ENCODE measurements at places on chromosomes 6 and 20.

DNA sequence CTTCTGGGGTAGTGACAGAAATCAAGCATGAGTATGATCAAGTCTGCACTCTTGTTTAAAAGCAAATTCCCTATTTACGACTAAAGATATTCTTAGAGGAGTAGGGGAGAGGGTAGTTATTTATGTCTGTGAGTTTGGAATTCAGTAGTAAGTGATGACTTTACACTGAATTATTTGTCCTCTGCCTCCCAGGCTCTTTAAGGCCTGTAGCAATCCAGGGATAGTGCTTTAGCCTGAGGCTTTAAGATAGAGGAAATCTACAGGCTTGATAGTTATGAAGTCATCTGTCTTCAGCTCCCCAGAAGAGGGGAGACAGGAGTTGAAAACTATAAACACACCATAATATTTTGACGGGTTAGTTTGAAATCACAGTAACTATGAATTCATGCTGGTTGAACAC, 664.5 kb downstream of the EPM2A start:
- peaks cover 5% of the 10 kb centered on the region for H3K4me1 ChIP-seq
- H3K36me3 ChIP-seq = no peaks in the 10 kb centered on the region
- DNase-seq = no peak
- H3K27me3 ChIP-seq = peaks cover 22% of the 10 kb centered on the region
- H3K4me3 ChIP-seq = no peak overlapping the region

GRCh38 chr6:836276-836853, 143.4 kb upstream of the EXOC2 start:
- H3K27ac ChIP-seq = no peak overlapping the region
- H3K36me3 ChIP-seq = peaks cover 5% of the 10 kb centered on the region
- DNase-seq = no peak
- no peak overlapping the region for H3K4me3 ChIP-seq
- no peaks in the 10 kb centered on the region for H3K4me1 ChIP-seq

- H3K27ac ChIP-seq = no peak overlapping the region
- no peaks in the 10 kb centered on the region for H3K36me3 ChIP-seq
- no peaks in the 10 kb centered on the region for H3K27me3 ChIP-seq
- H3K4me1 ChIP-seq = no peaks in the 10 kb centered on the region
These were observed 820.1 kb downstream of the TFAP2A start for GRCh38 chr6:9594746-9595145.

DNA sequence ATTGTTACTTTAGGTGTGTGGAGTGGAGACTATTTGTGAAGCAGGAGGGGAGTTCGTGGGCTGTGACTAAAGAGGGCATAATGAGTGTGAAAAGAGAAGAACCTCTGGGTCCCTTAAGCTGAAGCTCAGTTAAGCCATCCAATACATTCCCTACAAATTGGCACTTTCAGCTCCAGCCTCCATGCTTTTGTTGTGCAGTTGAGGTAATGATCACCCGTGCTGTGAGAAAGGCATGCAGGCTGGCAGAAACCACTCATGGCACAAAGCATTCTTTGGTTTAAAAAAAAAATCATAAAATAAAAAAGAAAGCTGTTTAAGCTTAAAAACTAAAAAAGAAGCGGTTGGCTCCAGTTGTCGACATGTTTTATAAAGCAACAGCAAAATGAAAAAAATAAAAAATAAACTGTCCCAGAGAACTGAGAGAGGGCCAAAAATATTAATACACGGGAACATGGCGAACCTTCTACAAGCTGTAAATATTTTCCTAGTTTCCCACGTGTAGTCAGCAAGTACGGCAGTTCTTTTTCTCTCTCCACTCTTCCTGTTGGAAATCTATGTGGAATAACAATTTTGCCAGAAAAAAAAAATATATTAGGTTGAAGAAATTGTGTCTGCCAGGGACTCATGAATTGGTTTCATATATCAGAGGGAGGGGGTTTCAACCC, 82.2 kb downstream of the ANKRD60 start:
- no peak overlapping the region for H3K27ac ChIP-seq
- H3K36me3 ChIP-seq = no peaks in the 10 kb centered on the region
- peaks cover 34% of the 10 kb centered on the region for H3K27me3 ChIP-seq
- DNase-seq = no peak
- H3K4me3 ChIP-seq = no peak overlapping the region
- H3K4me1 ChIP-seq = no peaks in the 10 kb centered on the region

DNA sequence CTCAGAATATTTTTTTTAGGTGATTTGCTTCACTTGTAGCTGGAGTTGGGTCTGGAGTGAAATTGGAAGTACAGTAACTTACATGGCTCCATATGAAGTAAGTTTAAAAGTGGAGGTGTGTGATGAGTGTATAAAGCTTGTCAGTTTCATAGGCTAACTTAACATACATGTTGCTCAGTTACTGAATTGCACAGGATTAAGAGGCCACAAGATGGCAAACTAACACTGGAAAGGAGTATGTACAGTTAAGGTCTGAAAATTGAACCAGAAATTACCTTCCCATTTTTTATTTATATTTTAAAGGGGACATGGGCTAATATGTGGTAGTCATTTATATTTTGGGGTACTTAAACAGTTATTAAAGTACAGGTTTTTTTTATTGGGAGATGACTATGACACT, 45.3 kb upstream of the SMIM8 start:
- H3K4me1 ChIP-seq = peaks cover 18% of the 10 kb centered on the region
- no peaks in the 10 kb centered on the region for H3K27me3 ChIP-seq
- no peaks in the 10 kb centered on the region for H3K36me3 ChIP-seq
- H3K4me3 ChIP-seq = no peak overlapping the region

GRCh38 chr6:78875505-78875904, 8.2 kb downstream of the IRAK1BP1 start:
- no peak for DNase-seq
- no peaks in the 10 kb centered on the region for H3K4me1 ChIP-seq

DNA sequence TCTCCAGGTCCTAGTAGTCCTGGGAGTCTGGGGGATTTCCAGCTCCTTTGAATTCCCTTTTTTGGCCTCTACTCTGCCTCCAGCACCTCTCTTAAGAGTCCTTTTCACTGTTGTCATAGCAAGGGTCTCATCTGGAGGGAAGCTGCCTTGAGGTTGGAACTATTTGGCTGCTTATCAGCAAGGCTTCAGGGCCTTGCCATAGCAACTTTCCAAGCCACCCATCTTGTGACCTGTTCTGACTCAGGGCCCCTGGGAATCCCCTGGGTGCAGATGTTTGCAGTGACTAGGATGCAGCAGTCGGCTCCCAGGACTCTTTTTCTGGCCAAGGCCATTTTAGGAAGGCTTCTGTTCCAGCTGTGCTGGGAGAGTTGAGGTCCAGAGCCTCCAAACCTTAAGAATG, 12.4 kb downstream of the PKIG start:
- peaks cover 17% of the 10 kb centered on the region for H3K4me1 ChIP-seq
- no peaks in the 10 kb centered on the region for H3K27me3 ChIP-seq

DNA sequence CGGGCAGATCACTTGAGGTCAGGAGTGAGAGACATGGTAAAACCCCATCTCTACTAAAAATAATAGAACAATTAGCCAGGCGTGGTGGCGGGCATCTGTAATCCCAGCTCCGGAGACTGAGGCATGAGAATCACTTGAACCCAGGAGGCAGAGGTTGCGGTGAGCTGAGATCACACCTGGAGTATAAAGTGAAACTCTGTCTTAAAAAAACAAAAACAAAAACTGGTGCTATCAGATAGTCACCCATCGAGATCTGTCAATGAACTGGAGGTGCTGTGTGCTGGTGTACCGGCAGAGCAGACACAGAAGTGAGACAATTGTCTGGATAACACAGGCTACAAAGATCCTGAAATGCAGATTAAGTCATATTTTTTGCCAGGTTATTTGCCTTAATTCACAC, 24.7 kb downstream of the CTCFL start:
- no peak overlapping the region for H3K4me3 ChIP-seq
- DNase-seq = no peak
- H3K27me3 ChIP-seq = peaks cover 49% of the 10 kb centered on the region

- no peak overlapping the region for H3K27ac ChIP-seq
- no peaks in the 10 kb centered on the region for H3K4me1 ChIP-seq
- no peak overlapping the region for H3K4me3 ChIP-seq
- DNase-seq = no peak
- H3K27me3 ChIP-seq = no peaks in the 10 kb centered on the region
- H3K36me3 ChIP-seq = no peaks in the 10 kb centered on the region
These were observed 606.0 kb downstream of the DHX35 start for GRCh38 chr20:39568109-39568508.

- no peaks in the 10 kb centered on the region for H3K4me1 ChIP-seq
- H3K27me3 ChIP-seq = peaks cover 14% of the 10 kb centered on the region
- no peaks in the 10 kb centered on the region for H3K36me3 ChIP-seq
- H3K27ac ChIP-seq = no peak overlapping the region
These were observed 129.7 kb downstream of the FAXC start for GRCh38 chr6:99219788-99220187.

GRCh38 chr6:144816936-144817335, 531.8 kb downstream of the UTRN start:
- peaks cover 1% of the 10 kb centered on the region for H3K4me1 ChIP-seq
- DNase-seq = no peak
- peaks cover 25% of the 10 kb centered on the region for H3K36me3 ChIP-seq
- H3K27me3 ChIP-seq = no peaks in the 10 kb centered on the region

DNA sequence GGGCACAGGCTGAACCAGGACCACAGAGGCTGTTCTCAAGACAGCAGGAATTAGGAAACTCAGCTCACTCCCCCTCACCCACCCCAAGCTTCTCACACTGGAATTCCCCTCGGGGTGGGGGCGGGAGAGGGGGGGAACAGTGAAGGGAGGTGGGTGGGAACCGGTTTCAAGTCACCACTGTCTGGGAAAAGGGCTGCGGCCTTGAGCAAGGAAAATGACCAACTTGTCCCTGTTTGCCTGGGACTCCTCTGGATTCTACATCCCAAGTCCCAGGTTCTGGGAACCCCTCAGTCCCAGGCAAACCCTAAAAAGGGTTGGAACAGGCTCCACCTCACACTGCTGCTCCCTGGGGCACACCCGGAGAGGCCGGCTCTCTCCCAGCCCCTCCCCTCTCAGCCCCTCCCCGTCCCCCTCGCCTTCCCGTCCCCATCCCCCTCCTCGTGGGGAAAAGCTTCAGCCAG, 230.7 kb downstream of the TFAP2C start:
- H3K4me1 ChIP-seq = no peaks in the 10 kb centered on the region
- H3K4me3 ChIP-seq = no peak overlapping the region
- no peak for DNase-seq
- H3K36me3 ChIP-seq = no peaks in the 10 kb centered on the region

- H3K27ac ChIP-seq = no peak overlapping the region
- H3K27me3 ChIP-seq = peaks cover 10% of the 10 kb centered on the region
- H3K4me3 ChIP-seq = no peak overlapping the region
- no peaks in the 10 kb centered on the region for H3K4me1 ChIP-seq
- no peak for DNase-seq
These were observed 83.5 kb upstream of the PROKR2 start for GRCh38 chr20:5400164-5400762.

- DNase-seq = no peak
- peaks cover 9% of the 10 kb centered on the region for H3K36me3 ChIP-seq
- H3K4me1 ChIP-seq = peaks cover 8% of the 10 kb centered on the region
- H3K27me3 ChIP-seq = no peaks in the 10 kb centered on the region
These were observed 137.3 kb downstream of the FOXC1 start for GRCh38 chr6:1747003-1747402.

DNA sequence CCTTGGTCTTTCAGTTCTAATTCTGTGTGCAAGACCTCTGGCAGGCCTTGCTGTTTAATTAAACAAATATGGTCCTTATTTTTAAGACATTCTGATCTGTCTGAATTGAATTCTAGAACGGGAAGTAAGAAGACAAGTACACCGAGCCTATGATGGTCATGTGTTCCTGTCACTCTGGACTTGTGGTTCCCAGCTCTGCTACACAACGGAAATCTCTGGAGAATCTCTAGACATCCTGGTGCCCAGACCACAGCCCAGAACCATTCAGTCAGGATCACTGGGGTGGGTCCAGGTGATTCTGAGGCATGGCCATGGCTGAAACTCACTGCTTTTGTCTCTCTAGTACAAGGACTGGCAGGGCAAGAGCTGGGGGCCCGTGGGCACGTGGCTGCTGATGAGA, 15.9 kb upstream of the KCNK16 start:
- no peaks in the 10 kb centered on the region for H3K36me3 ChIP-seq
- H3K27ac ChIP-seq = no peak overlapping the region
- no peak for DNase-seq
- peaks cover 30% of the 10 kb centered on the region for H3K27me3 ChIP-seq
- peaks cover 8% of the 10 kb centered on the region for H3K4me1 ChIP-seq

- DNase-seq = no peak
- H3K36me3 ChIP-seq = no peaks in the 10 kb centered on the region
- no peak overlapping the region for H3K4me3 ChIP-seq
- H3K27me3 ChIP-seq = peaks cover 6% of the 10 kb centered on the region
- H3K4me1 ChIP-seq = no peaks in the 10 kb centered on the region
- no peak overlapping the region for H3K27ac ChIP-seq
These were observed 1090.7 kb downstream of the KIF16B start for GRCh38 chr20:15482525-15482924.

- H3K27ac ChIP-seq = no peak overlapping the region
- no peaks in the 10 kb centered on the region for H3K36me3 ChIP-seq
- no peaks in the 10 kb centered on the region for H3K4me1 ChIP-seq
- H3K4me3 ChIP-seq = no peak overlapping the region
- peaks cover 57% of the 10 kb centered on the region for H3K27me3 ChIP-seq
These were observed 13.3 kb downstream of the NKX2-2 start for GRCh38 chr20:21500599-21500998.

DNA sequence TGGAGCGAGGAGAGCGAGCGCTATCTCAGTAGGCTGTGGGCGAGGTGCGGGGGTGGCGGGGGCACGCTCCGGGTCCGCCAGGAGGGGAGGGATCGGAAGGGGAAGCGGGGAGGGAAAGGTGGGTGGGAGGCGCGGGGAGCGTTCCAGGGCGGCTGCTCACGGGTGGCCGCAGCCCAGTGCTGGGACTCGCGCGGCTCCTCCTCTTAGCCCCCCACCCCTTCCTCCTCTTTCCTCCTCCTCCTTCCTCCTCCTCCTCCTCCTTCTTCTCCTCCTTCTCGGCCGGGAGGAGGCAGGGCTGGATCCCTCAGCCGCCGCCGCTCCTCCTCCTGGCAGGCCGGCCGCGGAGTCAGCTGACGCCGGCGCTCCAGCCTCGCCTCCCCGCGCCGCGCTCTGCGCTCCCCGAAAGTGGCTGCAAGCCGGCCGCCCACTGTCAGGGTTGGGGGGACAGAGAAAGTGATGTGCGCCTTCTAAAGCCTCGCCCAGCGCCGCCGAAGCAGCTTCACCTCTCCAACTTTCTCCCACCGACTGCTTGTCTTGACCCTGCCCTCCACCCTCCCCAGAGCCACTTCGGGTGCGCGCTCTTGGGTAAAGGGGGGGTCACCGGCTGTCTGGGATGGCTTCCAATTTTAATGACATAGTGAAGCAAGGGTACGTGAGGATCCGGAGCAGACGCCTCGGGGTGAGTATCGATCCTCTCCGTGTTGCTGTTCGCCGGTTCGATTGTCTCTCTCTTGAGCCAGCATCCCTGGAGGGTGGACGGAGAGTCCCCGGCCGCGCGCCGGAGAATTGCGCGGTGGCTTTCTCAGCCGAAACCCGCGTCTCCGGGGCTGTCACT, at the start of gene DOK5:
Gene DOK5, plus strand, starts transcription at position 260 of the 835 bp plus-strand sequence. Its CDS starts 354 bp downstream, at position 614.
- H3K4me3 ChIP-seq = no peak within 1 kb of the TSS
- H3K27ac ChIP-seq = no peak within 1 kb of the TSS

DNA sequence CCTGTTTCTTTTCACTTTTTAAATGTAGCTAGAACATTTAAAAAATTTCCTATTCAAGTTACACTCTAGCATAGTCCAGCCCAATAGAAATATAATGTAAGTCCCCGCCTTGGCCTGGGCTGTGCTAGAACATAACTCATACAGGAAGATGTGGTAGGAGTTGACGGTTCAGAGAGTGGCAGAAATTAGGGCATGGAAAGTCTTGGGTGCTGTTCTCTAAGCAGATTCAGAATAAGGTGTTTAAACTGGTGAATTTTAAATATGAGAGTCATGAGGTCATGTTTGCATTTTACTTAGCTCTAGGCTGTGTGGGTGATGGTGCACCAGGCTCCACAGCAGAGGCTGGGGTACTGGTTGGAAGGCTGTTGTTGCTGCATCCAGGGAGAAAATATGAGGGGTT, 256.5 kb downstream of the FARS2 start:
- DNase-seq = peak; percentile 15
- H3K36me3 ChIP-seq = peaks cover under 1% of the 10 kb centered on the region
- no peaks in the 10 kb centered on the region for H3K27me3 ChIP-seq
- peaks cover 46% of the 10 kb centered on the region for H3K4me1 ChIP-seq
